Left kidney (tissue), 8 donors: ENCODE measurements at places on chromosomes 5 and 9.
A peak's percentile ranks its signal among the peaks of the same experiment; 100 is the strongest.

- no peak for DNase-seq
These were observed 15.1 kb upstream of the CCL28 start for GRCh38 chr5:43427306-43427705.

- peak; percentile 72 for DNase-seq
These were observed 48.7 kb downstream of the RUSC2 start for GRCh38 chr9:35538361-35539234.

DNA sequence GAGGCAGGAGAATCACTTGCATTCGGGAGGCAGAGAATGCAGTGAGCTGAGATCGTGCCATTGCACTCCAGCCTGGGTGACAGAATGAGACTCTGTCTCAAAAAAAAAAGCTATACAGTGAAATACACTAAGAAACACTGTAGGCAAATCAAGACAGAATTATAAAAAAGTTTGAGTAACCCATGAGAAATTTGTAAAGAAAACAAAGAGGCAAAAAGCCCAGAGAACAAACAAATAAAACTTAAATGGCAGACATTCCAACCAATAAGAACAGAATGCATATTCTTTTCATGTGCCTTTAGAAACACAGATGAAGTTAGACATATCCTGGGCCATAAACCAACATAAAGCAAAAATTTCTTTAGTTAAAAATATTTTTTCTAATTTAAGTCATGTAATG, 30.6 kb downstream of the ZNF169 start:
- no peak for DNase-seq

DNA sequence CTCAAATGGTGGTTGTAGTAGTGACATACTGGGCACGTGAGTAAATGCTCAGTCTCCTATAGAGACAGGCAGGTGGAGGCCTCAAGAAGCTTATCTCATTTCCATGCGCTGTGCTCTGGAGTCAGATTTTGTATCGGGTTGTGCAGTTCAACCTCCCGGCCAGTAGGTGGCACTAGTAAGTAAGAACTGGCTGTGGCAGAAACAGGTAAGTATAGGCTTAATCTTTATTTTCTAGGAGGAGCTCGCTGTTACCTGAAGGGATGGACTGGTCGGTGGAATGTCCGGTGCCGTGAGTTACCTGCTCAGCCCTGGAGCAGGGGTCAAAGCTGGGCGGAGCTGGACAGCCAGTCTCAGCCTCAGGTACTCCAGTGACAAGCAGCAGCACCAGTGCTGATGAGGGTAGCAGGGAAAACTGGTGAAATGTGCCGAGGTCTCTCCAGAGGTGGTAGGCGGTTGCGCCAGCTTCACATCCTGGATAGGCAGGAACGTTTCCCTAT, 880.1 kb upstream of the SEMA6A start:
- DNase-seq, result peak; percentile 12

- DNase-seq, result no peak
These were observed 37.2 kb downstream of the ENC1 start for GRCh38 chr5:74603376-74603775.

GRCh38 chr9:77435277-77435676, 212.8 kb downstream of the GNA14 start:
- DNase-seq, result no peak
